GM04503 (cell line): ENCODE measurements at places on chromosomes 5 and 9.
A peak's percentile ranks its signal among the peaks of the same experiment; 100 is the strongest.

GRCh38 chr5:127961763-127962145, 121.8 kb upstream of the SLC12A2 start:
- DNase-seq = no peak

DNA sequence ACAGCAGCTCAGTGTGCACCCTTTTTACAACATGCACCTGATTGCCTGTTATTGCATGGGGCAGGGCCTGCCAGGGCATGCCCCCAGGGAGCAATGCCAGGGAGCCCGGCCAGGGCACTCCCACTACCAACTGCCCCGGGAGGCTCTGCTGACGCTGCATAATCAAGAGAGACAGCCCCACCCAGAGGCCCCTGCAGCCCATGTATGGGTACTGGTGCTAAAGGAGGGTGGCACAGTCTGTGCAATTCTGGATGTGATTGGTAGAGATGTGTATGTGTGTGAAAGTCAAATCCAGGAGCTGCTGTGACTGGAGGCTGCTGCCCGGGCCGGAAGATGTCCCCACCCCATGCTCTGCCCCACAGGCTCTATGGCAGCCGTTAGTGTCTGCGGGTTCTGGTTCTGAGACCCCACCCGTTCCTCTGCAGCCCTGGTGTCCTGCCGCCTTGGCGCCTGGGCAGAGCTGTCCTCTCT, 3.9 kb upstream of the NEURL1B start:
- no peak for DNase-seq

DNA sequence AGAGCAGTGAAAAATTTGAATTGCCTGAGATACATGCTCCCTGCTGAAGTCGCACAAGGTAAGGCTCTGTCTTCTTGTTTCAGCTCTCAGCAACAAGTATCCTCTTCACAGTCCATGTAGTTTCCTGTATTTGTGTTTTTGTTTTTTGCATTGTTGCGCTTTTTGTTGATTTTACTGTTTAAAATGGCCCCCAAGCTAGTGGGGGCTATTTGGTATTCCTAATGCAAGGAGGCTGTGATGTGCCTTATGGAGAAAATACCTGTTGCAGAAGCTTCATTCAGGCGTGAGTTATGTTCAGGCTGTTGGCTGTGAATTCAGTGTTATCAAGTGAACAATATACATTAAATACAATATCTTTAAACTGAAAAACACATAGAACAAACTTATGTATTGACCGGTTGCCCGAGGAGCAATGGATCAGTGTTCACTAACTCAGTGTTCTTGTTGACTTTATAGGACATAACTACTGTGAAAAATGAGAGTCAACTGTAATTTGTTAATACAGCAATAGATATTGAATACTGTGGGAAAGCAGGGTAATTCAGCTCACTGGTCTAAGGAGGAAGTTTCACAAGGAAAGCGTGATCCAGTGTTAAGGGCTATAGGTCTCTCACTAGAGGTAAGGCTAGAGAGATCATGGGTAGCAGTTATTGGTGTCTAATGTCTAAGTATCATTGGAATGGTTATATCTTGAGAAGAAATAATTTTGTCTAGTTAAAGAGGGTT, 150.5 kb downstream of the GCNT1 start:
- no peak for DNase-seq

- no peak for DNase-seq
Measured at GRCh38 chr5:180113660-180114303, 42.2 kb upstream of the RNF130 start.

GRCh38 chr9:109312783-109313182, 8.1 kb downstream of the EPB41L4B start:
- DNase-seq = no peak

GRCh38 chr9:93582115-93582514, 5.7 kb downstream of the PHF2 start:
- DNase-seq = no peak

DNA sequence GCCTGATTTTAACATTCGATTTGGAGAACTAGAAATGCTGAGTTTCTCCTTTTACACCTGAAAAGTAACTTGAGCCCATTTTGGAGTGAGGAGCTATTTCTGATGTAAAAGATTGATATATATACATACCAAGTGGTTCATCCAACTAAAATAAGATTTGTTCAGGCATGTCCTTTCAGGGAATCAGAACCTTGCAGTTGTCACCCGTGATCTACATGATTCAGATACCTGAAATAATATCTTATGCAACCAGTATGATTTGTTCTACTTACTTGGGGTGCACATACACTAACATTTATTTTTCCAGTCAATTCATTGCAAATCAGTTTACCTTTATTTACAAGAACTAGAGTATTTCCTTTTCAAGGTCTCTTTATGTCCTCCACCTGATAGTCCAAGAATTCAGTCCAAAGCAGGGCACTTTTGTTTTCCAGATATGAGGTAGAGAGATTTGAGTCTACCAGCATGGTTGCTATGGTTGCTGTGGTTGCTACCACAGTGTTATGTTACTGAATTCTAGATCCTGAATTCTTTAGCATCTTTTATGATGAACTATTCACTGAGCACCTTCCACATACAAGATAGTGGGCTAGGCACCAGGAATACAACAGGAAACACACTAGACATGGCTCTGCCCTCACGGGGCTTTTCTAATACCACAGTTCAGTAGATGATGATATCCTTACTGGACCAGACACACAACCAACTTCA, 49.3 kb downstream of the CCL28 start:
- no peak for DNase-seq

- DNase-seq = no peak
Measured at GRCh38 chr9:81686614-81687520, 2.5 kb downstream of the TLE1 start.

DNA sequence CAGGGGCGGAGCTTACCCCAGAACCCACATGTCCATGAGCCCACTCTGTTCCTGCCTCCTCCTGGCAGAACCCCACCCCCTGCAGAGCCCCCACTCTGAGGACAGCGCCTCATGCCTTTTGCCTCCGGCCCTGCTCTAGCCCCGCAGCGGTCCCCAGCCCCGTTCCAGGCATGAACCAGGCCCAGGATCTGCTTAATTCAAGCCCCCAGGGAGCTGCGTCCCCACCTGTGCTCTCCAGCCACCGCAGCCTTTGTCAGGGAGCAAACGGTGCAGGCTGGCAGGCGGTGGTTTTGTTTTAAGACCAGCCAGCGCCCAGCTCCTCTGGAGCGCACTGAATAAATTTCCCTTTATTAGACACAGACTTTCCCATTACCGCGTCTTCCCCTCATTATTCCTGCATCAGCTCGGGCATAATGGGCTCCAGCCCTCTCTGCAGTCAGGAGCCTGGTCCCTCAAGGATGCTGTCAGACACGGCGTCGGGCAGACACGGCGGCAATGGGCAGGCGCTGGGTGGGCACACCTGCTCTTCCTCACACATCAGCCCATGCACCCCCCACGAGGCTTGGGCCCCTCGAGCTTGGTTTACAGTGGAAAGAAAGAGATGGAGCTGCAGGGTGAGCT, 137.6 kb downstream of the OLFM1 start:
- DNase-seq = no peak

GRCh38 chr5:74643111-74643562, 2.6 kb upstream of the ENC1 start:
- peak; percentile 91 for DNase-seq

GRCh38 chr5:146461319-146461718, 14.2 kb downstream of the TCERG1 start:
- DNase-seq = peak; percentile 25

DNA sequence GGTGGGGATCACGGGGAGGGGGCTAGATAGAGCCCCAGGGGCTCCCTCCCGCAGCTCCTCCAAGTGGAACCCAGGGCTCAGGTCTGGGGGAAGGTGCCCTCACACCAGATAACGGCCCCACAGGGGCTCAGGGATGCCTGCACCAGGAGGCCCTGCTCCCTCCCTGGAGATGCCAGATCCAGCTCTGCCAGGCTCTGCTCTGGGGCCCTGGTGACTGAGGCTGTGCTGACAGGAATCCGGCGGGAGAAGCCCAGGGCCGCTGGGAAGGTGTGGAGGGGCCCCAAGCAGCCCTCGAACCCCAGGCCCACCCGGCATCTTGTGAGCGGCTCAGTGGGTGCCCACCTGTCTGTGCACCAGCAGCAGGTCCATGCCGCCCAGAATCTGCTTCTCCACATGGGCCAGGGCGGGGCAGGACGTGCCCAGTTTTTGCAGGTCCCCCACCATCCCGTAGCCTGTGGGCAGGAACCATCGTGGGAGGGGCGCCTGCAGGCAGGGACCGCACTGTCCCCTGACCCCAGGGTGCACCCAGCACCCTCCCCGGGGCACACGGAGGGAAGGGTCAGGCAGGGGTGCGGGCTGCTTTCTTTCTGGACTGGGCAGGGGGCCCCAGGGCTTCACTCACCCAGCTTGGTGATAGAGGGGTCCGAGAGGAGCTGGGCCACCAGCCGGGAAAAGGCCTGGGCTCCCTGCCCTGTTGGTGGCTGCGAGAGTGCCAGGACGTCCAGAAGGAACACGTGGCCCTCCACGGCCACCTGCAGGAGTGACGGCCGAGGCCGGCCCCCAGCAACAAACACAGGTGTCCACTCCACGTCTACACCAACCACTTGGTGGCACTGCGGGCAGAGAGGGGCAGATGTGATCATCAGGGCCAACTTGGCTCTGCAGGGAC, 48.9 kb upstream of the NRARP start:
- DNase-seq = no peak

DNA sequence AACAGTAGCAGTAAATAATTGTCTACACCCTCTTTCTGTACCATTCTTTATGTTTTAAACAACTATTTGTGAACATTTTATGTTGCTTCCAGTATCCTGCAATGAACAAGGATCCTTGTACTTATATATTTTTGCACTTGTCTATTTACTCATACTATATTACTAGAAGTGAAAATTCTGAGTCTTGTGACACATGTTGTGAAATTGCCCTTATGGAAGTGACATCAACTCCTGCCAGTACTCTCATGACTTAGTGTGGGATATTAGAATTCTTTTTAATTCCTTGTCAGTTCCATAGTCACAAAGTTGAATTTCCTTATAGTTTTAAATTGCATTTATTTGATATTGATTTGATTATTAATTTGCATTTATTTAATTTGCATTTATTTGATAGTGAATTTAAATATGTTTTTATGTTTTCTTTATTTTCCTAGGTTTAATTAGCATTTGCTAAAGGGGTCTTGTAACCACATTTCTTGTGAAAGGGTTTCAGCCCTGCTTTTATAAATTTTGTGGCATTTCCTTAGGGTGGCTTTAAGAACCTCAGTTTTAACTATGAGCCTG, 27.7 kb downstream of the PARP8 start:
- DNase-seq = no peak

GRCh38 chr5:3092664-3093063, 341.2 kb upstream of the IRX2 start:
- no peak for DNase-seq

- DNase-seq = no peak
Measured at GRCh38 chr9:111896942-111897600, 457 bp downstream of the UGCG start.

DNA sequence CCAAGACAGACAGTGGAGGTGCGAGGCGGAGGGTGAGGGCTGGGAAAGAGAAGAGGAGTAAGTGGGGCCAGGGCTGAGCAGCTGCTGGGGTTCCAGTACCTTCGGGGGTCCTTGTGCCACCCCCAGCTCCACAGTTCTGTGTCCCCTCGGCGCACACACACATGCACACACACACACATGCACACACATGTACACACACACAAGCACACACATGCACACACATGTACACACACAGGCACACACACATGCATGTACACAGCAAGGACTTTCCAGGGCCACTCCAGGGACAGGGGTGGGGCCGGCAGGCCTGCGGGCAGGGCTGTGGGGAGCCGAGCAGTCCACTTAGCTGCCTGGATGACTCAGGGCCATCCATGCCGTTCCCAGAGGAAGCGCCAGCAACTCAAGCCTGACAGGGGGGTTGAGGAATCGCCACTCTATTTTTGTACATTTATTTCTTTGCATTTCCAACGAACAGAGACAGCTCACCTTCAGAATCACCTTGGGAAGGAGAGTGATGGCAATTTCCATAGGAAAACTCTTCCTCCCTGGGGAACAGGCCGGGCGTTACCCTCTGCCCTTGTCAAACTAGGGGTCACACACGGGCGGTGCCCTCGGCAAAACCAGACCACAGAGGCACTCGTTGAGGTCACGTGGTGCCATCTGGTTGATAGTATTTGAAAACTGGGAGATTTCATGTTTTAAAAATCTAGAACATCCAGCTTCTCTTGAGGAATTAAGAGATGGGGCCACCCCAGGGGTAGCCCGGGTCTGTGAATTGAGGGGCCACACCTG, 135.7 kb downstream of the ADAMTS2 start:
- DNase-seq = peak; percentile 7

DNA sequence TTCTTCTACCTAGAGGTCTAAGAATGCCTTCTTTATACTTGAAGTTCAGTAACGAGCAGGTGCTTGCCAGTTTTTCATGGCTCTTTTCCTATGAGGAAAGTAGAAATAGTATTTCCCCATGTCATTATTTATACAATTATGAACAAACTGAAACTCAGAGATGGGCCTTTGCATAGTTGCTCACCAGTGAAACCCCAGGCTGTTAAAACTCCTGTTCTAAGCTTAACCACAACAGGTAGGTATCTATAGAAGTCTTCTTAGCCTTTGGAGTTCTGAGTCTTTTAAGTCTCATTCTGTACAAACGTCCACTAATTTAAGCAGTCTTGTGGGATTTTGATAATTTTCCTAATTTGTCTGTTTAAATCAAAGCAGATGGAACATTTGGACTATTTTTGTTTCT, 90.1 kb downstream of the STARD4 start:
- DNase-seq = no peak

GRCh38 chr9:82538634-82539033, 524.3 kb downstream of the RASEF start:
- no peak for DNase-seq

GRCh38 chr5:123371575-123372179, 51.5 kb downstream of the CEP120 start:
- no peak for DNase-seq

- no peak for DNase-seq
Measured at GRCh38 chr5:76625087-76625815, 2.0 kb upstream of the F2RL2 start.

GRCh38 chr5:169880012-169880663, 100.2 kb downstream of the INSYN2B start:
- no peak for DNase-seq

DNA sequence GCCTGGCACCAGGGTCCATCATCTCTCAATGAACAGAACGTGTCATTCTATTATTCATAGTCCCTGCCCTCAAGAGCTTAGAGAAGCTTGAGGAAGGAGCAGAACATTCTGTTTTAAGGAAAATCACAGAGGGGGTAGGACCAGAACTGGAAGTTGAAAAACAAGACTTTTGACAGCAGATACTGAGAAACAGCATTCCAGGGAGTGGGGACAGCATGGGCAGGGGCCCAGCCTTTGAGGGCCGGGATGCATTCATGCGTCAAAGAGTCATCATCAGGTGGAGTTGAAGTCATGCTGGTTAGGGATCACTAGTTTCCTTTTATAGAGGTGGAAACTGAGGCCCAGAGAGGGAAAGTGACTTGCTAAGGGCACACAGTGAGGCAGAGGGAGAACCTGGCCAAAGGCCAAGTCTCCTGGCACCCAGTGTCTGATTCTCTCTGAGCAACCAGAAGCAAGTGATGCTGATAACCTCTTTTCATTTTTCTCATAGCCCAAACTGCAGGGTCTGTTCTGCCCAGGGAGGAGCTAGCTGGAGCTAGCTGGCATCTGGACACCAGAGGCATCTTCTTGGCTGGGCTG, 41.5 kb upstream of the STXBP1 start:
- no peak for DNase-seq

- no peak for DNase-seq
Measured at GRCh38 chr9:125991886-125992529, 244.8 kb downstream of the PBX3 start.
